ENCODE measurements at places on chromosomes 5 and 9.

- no peak for DNase-seq
Observed at GRCh38 chr5:96297290-96297689, 135.8 kb downstream of the PCSK1 start.

DNA sequence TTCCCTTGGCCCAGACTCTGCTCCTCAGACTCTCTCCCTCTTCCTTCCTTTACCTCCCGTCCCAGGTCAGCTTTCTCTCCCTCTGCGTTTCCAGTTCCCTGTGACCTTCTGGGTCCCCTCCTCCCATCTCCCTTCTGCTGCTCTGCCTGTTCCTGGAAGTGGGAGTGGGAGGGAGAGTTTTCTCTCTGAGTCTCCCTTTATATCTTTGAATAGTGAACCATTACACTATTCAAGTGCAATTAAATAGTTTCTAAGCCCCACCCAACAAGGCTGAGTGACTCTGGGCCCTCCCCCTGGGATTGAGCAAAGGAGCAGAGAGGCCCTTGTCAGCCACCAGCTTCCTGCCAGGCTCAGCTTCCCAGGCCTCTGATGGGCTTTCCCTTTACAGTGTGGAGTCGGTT is 34.8 kb downstream of the THBS4 start:
- no peak for DNase-seq

DNA sequence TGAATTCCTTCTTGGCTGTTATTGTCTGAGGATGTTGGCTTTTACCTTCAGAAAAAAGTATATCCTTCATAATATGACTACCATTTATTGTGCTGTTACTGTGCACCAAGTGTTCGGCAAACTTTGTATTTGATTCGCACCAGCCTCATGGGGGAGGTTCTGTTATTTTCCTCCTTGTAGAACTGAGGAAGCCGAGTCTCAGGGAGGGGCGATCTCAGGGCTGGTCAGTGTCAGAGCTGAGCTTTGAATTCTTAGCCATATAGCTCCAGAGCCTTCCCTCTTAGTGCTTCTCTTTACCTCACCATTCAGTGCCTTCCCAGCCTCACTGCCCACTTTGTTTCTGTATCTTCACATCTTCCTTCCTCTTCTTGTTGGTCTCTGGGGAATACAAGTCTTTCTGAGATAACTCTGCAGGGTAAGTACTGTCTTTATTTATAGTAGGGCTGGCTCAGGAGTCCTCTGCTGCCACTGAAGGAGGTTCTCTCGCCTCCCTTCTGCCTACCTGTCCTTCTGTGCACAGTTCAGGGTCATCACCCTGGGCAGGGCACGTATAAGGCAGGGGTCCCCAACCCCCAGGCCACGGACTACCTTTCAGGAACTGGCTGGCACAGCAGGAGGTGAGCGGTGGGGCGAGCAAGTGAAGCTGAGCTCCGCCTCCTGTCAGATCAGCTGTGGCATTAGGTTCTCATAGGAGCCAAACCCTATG is 48.4 kb downstream of the GALNT10 start:
- DNase-seq, result no peak

DNA sequence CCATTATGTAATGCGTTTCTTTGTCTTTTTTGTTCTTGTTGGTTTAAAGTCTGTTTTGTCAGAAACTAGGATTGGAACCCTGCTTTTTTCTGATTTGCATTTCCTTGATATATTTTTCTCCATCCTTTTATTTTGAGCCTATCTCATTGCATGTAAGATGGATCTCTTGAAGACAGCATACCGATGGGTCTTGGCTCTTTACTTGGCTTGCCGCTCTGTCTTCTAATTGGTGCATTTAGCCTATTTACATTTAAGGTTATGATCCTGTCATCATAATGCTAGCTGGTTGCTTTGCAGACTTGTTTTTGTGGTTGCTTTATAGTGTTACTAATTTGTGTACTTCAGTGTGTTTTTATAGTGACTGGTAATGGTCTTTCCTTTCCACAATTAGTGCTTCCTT is 13.3 kb upstream of the CDKN2B start:
- DNase-seq, result no peak

GRCh38 chr9:93697352-93698139 is 121.2 kb downstream of the PHF2 start:
- DNase-seq, result no peak
